ENCODE measurements at places on chromosomes 7 and 10. TPM values are rescaled to one million over a fixed set of nuclear protein-coding genes. Genes with fewer than 3 reads are reported as not detected.

The GNAT3 gene
- total RNA-seq: not detected

The MYO1G gene
- 1.1 TPM for total RNA-seq

The PANK1 gene
- 5.7 TPM for total RNA-seq

DNA sequence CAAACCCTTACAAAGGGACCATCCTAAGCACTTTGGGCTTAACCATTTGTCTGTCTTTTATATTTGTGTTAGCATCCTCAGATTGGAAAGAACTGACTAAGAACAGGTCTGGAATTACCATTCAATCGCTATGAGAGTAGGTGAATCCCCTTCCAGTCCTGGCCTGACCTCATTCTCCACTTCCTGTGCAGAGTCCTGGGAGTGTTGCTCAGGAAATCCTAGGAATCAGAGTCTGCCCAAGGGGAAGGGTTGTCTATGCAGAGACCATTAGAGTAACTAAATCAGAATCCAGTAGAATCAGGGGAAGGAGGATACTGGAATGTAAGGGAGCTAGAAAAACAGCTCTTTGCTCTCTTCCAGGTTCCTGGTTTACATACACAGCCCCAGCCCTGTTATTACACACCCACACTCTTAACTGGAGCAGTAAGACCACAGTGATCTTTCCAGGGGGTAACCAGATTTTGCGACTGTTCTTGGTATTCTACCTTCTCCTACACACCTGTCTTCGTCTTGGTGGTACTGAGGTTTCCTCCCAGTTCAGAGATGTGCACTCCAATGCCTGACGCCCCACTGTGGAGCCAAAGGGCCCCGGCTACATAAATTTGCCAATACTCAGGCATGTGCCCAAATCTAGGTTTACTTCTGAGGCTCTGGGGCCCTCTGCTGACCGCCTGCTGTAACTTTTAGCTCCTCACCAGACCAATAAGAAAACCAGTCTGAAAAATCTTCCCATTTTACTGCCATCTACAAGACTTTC, 103.7 kb downstream of the RNF216 start:
- ATAC-seq: peak; percentile 69

- no peak for ATAC-seq
These were observed 15.0 kb downstream of the MIOS start for GRCh38 chr7:7581531-7582179.

- ATAC-seq: no peak
These were observed 38.4 kb upstream of the CDH23 start for GRCh38 chr10:71358277-71358676.

DNA sequence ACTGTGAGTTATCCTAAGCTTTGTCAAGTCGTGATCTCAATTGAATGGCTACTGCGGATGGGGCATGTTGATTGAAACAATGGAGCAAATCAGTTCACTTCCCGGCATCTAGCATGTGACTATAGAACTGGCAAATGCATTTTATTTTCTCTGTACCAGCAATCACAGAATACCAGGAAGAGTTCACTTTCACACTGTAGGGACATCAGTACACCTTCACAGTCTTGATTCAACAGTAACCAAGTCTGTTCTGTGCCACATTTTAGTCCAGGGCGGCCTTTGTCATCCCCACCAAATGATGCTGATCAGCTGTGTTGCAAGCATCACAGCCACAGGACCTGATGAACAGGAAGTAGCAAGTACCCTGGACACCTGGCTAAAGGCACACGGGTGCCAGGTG, 32.1 kb upstream of the JAKMIP3 start:
- no peak for ATAC-seq

DNA sequence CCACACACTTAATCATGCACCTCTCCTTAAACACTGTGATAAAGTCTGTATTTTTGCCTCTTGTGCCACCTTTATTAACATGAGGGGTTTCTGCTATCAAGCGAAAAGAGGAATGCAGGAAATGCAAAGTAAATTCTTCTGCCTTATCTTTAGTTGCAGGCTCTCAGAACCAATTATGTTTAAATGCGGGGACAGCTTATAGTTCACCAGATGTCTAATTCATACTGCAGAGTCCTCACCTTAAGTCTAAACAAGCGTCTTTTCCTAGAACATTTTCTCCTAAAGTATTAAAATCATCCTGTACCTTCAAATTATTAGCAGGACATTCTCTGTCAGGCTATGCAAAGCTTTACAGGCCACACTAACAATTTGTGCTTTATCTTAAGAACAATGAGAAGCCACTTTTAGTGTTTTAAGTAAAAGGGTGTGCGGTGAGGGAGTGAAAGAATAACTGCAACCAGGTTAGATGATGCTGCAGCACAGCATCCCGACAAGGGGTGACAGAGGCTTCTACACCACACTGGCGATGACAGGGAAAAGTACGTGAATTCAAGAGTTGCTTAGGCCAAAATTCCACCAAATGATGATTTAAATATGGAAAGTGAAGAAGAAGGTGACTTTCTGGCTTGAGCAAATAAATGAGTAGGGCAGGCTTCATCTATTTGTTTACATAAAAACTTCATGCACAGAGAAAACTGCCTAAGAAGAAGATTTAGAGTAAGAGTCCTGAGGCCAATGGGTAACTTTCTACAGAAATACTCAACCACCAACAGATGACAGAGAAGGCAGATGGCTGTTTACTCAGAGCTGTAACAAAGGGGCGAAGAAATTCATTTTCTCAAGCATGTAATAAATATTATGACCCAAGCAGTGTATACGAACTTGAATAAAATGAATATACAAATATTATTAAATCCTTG, 36.0 kb downstream of the EZH2 start:
- no peak for ATAC-seq

DNA sequence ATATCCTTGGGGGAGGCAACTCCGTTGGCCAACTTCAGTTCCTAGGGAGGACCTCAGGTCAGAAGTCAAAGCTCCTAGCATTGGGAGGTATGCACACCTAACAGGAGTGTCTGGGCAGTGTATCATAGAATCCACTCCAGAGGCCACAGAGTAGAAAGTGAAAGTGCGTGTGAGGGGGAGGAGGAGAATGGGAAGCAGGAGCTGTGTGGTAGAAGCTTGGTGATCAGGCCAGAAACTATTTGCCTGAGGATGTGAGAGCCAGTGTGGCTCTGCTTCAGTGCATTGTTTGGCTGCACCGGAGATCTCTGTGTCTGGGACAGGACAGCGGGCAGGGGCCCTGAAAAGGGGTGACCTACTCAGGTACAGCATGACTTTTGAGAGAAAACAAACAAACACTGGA, 557.4 kb upstream of the VSTM2A start:
- no peak for ATAC-seq

DNA sequence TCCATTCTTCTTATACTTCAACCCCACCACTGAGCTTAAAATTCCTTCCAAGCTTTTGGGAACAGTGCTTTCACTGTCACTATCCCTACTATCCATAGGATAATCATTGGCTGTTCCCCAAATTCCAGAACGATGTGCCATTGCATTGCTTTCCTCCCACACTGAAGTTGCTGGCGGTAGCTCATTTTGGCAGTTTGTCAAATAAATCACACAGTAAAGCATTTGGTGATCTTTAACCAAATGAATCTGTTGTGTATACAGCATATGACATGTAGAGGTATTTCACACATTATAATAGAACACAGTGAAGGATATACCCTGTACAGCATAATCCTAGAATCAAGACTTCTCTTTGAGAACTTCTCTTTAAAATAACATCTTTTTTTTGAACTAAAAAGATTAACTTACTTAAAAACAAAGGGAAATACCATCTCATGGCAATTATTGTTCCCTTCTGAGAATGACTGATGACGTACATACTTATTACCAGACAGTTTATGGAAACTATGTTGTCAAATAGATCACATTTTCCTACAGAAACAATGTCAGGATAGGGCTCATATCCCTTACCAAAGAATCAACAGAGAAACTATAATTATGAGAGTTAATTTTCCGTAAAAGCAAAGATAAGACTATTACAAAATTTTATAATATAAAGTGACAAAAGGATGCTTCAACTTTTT, 93.6 kb downstream of the CTNNA3 start:
- ATAC-seq: no peak

Data from esophagus mucosa (tissue), 1 donor.